NCI-H1436 treated with DMSO at 0.1 percent for 48 hours (cell line): ENCODE measurements at places on chromosomes 5 and 9.
A peak's percentile ranks its signal among the peaks of the same experiment; 100 is the strongest.

DNA sequence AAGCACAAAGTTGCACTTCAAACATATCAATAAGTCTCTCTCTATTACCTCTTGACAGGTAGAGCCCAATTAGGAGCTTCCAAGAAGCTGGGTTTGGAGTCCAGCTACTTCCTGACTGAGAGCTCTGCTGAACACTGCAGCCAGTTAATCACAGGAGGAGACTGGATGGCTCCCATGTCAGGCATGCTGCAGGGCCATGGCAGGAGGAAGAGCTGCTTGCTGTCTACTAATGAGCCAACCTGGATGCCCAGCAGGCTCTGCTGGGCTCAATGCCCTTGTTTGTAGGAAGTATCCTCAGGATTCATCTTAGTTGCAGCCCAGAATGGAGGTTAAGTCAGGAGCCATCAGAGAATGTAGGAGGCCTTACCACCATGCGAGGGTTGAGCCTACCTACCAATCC, 91.9 kb downstream of the TMEM215 start:
- no peak for DNase-seq

DNA sequence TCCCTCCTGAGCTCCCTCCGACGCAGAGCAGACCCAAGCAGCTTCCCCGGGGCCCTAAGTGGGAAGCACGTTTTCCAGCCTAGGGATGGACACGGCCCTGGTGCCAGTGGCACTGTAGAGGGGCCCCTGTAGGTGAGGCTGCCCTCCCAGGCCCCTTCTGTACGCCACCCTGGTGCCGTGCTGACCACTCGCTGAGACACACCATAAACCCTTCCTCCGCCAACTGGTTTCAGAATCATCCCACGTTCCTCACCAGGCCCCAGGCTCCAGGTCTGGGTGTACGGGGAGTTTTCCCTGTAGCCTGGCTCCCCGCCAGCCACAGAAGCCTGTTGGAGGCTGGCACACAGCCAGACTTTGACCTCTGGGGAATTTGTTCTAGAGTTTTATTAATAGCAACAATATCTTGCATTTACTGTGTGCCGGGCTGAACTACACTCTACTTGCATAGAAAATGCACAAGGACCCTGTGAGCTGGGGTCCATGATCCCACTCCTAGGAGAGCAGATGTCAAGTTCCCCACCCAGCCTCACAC, 18.2 kb upstream of the WDR38 start:
- DNase-seq = peak; percentile 64

DNA sequence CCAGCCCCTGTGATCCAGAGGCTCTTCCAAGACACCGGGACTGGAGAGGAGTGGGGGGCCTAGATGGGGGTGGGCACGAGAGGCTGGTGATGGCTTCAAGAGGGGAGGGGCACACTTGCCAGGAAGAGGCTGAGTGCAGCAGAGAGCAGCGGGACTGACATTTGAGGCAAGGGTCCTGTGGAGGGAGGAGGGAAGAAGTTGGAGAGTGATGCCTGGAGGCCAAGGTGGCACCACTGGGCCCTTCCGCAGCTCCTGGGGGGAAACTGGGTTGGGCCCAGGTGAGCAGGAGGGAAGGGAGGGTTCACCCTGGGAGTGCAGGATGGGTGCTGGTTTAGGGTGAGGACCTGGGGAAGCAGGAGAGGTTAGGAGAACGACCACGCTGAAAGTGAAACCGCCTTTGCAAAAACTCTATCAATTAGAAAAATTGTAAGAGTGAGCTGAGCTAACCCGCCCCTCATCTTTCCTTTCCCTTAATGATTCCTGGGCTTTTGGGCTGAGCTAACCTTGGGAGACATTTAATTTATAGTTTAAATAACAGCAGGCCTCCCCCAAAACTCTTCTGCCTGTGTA, 26.2 kb downstream of the ABO start:
- DNase-seq = no peak

- DNase-seq = no peak
Measured at GRCh38 chr5:10590226-10590999, 26.5 kb downstream of the ANKRD33B start.

GRCh38 chr5:150309101-150309885, 6.6 kb upstream of the ARSI start:
- no peak for DNase-seq

- no peak for DNase-seq
Measured at GRCh38 chr5:91179018-91179417, 204.1 kb downstream of the ARRDC3 start.

GRCh38 chr9:135066291-135066690, 21.2 kb upstream of the OLFM1 start:
- DNase-seq = no peak

DNA sequence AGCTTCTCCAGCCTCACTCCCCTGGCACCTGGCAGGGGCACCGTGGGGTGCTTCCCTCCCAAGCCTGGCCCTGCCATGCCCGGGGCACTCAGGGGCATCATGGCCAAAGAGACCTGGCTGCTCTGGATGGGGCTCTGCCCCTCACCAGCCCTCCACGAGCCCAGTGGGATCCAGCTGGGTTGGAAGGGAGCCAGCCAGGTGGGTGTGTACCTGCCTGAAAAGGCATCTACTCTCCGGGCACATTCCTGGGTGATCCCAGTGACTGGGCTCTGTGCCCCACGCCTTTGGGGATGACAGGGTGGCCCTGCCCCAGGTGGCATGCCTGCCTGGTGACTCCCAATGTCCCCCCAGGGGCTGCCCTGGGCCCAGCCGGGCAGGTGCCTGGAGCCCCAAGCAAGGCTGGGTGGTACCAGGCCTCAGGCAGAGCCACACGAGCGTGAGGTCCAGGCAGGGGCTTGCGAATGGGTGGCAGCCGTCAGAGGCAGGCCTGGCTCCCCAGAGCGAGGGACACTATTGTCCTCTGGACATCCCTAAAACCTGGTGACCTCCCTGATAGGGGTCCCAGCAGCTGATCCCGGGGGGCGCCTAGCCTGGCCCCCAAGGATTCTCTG, 777 bp downstream of the GPSM1 start:
- DNase-seq = no peak

DNA sequence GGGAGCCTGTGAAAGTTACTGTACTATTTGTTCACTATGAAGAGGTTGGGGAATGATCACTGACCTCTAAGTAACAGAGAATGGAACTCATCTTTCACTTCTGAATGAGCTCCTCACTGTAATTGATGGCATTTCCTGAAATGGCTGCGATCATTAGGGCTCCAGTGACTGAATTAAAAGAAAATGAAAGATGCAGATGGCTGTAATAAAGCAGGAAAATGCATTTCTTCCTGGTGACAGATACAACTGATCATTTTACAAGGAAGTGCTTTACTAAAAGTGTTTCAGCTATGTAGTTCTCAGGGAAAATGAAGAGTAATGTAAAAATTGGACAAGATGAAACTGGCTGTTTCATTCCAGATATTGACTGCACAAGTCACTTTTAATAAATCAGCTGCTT, 1200.6 kb upstream of the NUDT12 start:
- no peak for DNase-seq

DNA sequence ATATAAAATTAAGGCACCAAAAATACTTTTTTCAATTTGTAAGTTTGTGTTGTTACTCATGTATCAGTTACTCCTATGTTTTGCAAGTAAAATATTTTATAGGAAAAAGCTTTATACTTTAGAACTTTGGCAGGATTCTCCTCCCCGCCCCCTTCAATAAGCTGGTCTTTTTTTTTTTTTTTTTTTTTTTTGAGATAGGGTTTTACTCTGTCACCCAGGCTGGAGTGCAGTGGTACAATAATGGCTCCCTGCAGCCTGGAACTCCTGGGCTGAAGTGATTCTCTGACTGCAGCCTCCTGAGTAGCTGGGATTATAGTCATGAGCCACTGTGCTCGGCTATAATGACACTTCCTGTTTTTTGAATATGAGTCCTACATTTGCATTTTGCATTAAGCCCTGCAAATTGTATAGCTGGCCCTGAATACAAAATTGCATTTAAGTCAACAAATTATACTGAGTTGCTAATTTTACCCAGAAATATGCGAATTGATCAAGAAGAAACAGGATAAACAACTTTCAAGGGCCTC, 192.9 kb downstream of the PIK3R1 start:
- DNase-seq = peak; percentile 14

- DNase-seq = no peak
Measured at GRCh38 chr9:91405343-91406077, 18.1 kb downstream of the NFIL3 start.

- DNase-seq = no peak
Measured at GRCh38 chr5:581266-581665, 30.9 kb upstream of the CEP72 start.

GRCh38 chr5:135229679-135230132, 169.3 kb downstream of the MACROH2A1 start:
- DNase-seq = no peak

GRCh38 chr5:40240671-40241070, 439.0 kb upstream of the PTGER4 start:
- no peak for DNase-seq

DNA sequence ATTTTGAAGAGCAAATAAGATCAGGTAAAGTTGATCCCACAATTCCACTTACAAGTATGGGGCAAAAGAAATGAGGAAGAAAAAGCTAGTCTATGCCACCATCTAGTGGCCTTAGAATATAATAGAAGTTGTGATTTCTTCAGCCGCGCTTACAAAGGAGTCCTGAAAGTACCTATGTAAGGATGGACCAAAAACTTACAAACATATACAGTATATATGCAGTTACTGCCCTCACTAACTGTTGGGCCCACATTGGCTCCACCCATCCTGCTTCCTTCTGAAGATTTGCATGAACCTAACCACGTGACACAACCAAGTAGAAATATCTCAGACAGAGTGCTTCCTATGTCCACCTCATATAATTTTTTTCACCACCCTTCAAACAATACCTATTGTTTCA, 11.7 kb upstream of the OR13D1 start:
- peak; percentile 2 for DNase-seq

DNA sequence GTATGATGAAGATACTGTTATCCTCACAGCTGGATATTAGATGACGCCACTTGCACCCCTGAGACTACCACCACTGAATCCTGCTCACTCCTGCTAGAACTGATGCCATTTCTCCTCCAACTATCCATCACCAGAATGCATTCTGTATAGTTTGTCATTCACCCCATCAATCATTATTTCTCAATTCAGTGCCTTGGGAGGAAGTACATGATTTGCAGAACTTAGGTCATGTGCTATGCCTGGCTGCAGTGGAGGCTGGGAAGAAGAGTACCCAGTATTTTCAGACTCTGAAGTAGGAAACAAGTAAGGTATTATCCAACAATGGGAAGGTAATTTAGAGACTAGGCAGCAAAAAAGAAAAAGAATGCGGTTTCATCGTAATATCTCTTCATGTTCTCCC, 26.2 kb upstream of the HSD17B4 start:
- no peak for DNase-seq

DNA sequence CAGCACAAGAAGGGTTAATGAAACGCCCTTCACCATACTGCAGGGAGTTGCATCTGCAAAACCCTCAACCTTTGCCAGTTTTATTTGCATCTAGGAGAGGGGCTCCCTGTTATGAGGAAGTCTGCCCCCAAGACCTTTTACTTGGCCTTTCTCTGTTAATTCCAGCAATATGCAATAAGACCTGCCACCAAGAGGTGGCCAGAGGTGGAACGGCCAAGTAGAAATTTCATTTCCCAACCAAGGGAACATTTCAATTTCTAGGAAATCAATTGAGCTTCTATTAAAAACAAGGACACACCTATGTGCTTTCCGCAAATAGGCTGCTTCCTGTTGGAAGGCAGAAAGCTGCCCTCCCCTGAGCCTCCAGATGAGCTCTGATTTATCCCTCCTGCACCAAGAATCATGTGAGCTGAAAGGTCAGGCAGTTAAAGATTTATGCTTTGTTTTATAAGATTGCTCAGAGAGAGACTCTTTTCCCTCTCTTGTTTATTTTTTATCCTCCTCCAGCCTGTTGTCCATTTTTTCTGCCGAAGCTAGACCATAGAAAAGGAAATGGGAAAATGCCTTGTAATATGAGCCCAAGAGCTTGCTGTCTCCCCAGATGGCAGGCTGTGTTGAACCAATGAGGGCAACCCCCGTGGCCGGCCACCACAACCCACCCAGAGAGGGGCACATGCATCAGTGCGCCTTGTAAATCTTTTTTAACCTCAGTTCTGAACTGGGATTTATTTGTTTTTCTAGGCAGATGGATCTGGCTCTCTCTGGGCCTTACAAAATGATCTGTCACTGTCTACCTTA, 572.8 kb downstream of the TLE1 start:
- DNase-seq = no peak

DNA sequence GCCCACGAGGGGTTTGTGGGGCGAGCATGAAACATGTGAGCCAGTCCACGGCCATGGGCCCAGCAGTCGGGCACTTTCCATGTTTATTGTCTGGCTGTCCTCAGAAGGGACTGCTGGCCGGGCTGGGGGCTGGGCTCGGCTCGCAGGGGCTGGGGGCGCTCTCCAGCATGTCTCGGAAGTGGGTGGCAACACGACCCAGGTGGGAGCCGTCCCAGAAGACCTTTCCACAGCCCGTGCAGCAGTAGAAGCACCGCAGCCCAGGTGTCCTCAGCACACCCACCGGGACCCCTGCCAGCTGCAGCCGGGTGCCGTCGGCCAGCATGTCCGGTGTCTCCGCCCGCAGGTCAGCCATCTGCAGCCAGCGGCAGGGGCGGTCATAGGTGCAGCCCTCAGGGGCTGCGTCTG, 4.8 kb upstream of the NRARP start:
- no peak for DNase-seq
